ENCODE measurements at places on chromosomes 7 and 10.

- no peak for DNase-seq
Measured at GRCh38 chr10:36333446-36333845, 691.4 kb upstream of the FZD8 start.

DNA sequence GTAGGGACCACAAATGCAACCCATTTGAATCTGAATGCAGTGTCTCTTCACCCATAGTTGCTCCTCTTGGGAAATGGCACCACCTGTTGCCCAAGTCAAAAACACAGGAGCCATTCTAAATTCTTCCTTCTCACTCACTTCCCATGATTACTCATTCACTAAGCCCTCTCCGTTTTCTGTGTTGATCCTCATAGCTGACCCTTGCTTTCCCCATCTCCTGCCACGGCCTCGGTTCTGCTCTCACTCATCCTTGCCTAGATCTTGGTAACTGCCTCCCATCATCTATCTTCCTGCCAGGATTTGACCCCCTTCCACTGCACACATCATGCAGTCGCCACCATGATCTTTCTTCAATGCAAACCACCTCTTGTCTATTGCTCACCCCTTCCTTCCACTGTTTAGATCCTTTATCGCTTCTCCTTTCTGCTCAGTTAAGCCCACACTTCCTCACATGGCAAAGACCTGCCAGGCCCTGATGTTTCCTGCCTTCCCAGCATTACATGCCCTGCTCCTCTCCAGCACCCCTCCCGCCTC lies 19.0 kb upstream of the CPN1 start:
- no peak for DNase-seq

DNA sequence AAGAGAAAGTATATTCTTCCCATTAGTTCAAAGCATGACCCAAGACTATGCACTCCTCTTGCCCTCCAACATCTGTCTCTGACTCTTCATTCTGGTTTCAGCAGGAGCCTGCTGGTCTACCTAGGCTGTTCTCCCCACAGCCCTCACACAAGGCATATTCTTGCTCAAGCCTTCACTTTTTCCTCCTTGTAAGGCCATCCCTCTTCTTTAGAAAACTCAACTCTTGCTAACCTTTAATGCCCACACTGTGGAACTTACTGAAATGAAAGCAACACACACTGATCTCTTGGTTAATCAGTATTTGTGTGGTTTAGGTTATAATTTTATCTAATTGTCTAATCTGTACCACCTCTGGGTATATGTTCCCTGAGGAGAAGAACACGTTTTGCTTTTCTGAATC lies 75.8 kb downstream of the PRKCQ start:
- no peak for DNase-seq

DNA sequence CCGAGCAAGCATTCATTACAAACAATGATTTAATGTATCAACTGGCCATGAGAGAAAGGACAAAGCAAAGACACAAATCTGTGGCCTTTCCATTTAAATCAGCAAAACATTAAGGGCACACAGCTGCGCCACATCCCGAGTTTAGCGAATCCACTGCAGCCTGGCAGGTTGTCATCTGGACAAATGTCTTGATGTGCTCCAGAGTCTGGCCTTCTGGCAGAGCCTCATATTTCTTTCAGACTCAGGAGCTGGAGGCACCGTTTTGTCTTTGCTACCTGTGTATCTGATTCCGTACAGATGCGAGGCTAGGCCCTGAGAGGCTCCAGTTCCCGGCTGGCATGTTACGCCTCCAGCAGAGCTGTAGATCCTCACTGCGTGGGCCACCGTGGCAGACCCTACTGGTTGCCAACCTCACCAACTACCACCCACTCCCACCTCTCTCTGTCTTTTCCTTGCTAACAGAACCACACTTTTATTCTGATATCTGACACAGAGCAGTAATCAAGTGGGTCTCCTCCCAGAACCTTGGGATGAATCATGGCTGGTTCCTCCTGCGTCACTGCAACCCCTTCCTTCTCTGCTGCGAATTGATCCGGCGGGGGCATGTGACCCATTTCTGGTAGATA lies 40.9 kb upstream of the EFCAB10 start:
- DNase-seq = no peak

DNA sequence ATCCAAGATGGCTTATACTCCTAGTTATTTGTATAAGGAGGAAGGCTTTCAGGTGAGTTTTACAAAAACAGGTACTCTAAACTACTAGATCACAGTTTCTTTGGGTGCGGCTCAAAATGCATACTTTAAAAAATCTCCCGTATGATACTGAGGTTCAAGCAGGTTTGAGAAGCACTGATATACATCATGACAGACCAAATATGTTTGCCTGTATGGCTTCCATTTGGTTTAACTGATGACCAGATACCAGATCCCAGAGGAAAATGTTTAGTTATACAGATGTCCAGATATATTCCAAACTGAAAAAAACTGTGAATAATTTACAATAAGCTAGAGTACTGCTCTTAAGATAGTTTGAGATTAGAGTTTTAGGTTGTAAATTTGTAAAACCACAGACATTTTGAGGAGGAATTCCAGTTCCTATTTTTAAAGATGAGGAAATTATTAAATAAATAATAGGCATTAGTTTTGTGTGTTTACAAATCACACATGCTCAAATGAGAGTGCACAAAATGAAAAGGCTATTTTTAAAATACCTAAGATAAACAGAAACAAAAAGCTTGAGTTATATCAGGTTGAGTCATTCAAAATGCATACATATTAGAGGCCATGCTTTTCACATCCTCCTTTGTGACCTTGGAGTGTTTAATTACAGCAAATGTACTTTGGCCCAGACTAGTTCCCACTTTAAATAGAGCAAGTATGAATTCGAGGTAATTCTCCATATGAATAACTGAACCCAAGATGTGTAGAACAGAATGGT lies 60.5 kb downstream of the SEMA3C start:
- DNase-seq = no peak

DNA sequence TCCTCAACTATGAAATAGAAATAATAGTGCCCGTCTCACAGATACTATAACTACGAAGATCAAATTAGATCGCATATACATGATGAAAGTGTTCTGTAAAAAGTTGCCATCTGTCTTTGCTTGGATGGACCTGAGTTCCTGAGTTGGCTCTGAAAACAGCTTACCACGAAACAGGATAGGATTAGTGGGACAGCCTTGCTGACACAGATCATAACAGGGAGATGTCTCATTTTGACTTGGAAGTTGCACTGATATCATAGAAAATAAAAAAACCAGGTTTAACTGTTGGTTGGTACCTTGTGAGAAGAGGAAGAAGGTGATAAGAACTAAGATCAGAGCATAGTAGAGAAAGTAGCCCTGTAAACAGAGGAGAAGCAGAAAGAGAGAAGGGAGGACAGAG lies 79.3 kb upstream of the AGBL3 start:
- no peak for DNase-seq

- no peak for DNase-seq
Measured at GRCh38 chr7:128738570-128739047, 550 bp upstream of the CALU start.

DNA sequence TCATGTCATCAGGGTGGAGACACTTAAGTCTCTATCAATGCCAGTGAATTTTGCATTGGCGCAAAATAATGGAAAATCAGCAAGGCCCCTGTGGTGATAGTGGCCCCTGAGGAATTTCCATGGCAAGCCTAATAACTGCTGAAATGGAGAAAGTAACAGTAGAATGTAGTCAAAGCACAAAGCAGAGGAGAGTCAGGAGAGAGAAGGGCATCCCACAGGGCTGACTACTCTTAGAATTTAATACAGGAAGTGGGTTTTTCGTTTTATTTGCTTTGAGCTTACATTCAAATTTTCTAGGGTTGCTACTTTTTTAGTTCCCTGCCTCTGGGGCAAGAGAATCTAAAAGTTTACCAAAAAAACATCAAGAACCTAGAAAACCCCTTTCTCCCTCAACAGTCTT lies 39.0 kb downstream of the BZW2 start:
- DNase-seq = no peak

- no peak for DNase-seq
Measured at GRCh38 chr10:76879116-76879913, 758.3 kb downstream of the KCNMA1 start.

All from prostate gland (tissue), 2 donors.